B cell (primary cell): ENCODE measurements at places on chromosomes 12 and 14. TPM values are rescaled to one million over a fixed set of nuclear protein-coding genes. Genes with fewer than 3 reads are reported as not detected.
A peak's percentile ranks its signal among the peaks of the same experiment; 100 is the strongest.

DNA sequence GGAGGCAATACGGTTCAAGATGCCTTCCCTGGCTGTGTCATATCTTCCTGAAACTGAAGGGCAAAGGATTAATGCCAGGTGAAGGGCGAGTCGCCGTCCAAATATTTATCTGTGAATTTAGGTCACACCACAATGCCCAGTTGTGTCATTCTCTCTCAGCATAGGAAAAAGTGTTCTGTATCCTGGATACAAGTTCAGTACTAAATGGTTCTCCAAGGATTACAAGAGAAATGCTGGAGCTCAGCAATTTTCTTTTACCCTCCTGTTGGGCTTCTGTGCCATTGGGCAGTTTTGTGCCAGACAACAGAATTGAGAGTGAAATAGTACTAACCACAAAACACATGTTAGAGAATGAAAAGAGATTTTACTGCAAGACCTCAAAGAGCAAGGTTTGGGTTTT, 493.9 kb downstream of the EGLN3 start:
- no peaks in the 10 kb centered on the region for H3K36me3 ChIP-seq
- no peaks in the 10 kb centered on the region for H3K4me1 ChIP-seq
- no peak for DNase-seq
- H3K4me3 ChIP-seq, result no peak overlapping the region
- H3K27me3 ChIP-seq, result no peaks in the 10 kb centered on the region

DNA sequence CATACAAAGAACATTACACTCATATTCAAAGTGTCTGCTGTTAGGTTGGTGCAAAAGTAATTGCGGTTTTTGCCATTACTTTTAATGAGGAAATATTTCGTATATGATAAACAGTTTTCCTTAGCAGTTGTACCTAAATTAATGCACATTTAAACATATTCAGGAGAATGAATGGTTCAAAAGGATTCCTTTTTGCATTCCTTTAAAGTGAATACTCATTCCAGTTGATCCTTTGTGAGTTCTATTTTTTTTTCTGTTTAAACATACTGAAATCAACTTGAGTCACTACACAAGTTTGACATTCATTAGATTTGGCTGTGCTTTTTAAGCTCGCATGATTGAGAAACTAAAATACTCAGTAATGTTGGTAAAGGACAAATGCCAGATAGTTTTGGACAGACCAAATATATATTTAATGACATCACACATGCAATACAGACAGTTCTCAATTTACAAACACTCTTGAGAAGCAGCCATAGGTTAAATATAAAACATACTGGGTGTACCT, 13.8 kb upstream of the SLC38A2 start:
- no peak for DNase-seq
- no peaks in the 10 kb centered on the region for H3K36me3 ChIP-seq
- H3K27ac ChIP-seq, result peak overlapping the region; percentile 94
- H3K4me1 ChIP-seq, result peaks cover 68% of the 10 kb centered on the region
- no peaks in the 10 kb centered on the region for H3K27me3 ChIP-seq

- H3K36me3 ChIP-seq, result peaks cover 2% of the 10 kb centered on the region
- H3K4me3 ChIP-seq, result no peak overlapping the region
- no peaks in the 10 kb centered on the region for H3K4me1 ChIP-seq
- no peak for DNase-seq
- H3K27me3 ChIP-seq, result no peaks in the 10 kb centered on the region
These were observed 16.2 kb downstream of the LPCAT3 start for GRCh38 chr12:7001921-7002591.

GRCh38 chr12:46956451-46957035, 122.9 kb upstream of the PCED1B start:
- H3K27ac ChIP-seq, result no peak overlapping the region
- H3K36me3 ChIP-seq, result no peaks in the 10 kb centered on the region
- no peaks in the 10 kb centered on the region for H3K27me3 ChIP-seq

- H3K4me1 ChIP-seq, result peaks cover 21% of the 10 kb centered on the region
- H3K4me3 ChIP-seq, result no peak overlapping the region
- H3K36me3 ChIP-seq, result peaks cover 43% of the 10 kb centered on the region
- H3K27ac ChIP-seq, result no peak overlapping the region
These were observed 30.7 kb downstream of the DGLUCY start for GRCh38 chr14:91144425-91145145.

DNA sequence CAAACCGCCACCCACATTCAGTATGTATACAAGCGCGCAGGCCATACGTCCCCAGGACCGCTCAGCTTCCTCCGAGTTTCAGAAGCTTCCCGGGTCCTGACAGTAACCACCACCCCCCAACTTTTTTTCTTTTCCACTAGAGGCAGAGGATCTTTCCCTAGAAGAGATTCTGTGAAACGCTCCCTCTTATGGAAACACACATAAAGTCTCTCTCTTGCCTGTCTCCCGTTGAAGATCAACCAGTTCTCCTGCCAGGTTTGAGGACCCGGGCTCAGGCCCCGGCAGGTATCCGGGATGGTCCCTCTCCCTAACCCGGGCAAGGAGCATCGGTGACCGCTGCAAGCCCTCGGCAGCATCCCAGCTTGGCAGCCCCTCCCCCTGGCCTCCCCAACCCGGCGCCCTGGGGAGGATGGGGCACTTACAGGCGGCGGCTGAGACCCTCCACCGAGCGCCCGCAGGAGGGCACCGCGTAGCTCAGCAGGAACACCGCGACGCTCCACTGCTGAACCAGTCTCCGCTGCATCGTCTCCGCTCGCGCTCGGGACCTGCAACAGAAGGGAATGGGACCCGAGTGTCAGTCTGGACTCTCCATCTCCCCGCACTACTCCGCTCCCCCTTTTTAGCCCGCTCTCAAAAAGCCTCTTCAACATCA, 3.4 kb downstream of the PTHLH start:
- H3K27me3 ChIP-seq, result peaks cover 45% of the 10 kb centered on the region
- H3K4me1 ChIP-seq, result peaks cover 20% of the 10 kb centered on the region
- H3K27ac ChIP-seq, result no peak overlapping the region

GRCh38 chr14:35365130-35366055, 39.2 kb downstream of the NFKBIA start:
- no peak overlapping the region for H3K4me3 ChIP-seq
- H3K36me3 ChIP-seq, result no peaks in the 10 kb centered on the region
- no peaks in the 10 kb centered on the region for H3K27me3 ChIP-seq
- H3K27ac ChIP-seq, result no peak overlapping the region
- DNase-seq, result no peak

GRCh38 chr14:92577321-92577742, 63.8 kb downstream of the RIN3 start:
- H3K36me3 ChIP-seq, result peaks cover 7% of the 10 kb centered on the region
- peak; percentile 63 for DNase-seq
- peak overlapping the region; percentile 46 for H3K4me3 ChIP-seq
- peaks cover 48% of the 10 kb centered on the region for H3K4me1 ChIP-seq
- no peaks in the 10 kb centered on the region for H3K27me3 ChIP-seq

DNA sequence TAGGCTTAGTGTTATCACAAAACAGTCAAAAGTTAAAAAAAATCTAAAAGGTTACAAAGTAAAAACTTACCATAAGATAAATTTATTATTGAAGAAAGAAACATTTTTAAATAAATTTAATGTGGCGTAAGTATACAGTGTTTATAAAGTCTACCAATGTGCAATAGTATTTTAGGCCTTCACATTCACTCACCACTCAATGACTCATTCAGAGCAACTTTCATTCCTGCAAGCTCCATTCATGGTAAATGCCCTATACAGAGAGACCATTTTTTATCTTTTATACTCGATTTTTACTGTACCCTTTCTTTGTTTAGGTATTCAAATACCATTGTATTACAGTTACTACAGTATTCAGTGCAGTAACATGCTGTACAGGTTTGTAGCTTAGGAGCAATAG, 124.5 kb downstream of the ANO4 start:
- no peak for DNase-seq
- H3K4me3 ChIP-seq, result no peak overlapping the region
- no peaks in the 10 kb centered on the region for H3K4me1 ChIP-seq

GRCh38 chr12:124449623-124450375, 117.6 kb downstream of the NCOR2 start:
- no peak for DNase-seq
- H3K4me1 ChIP-seq, result peaks cover 27% of the 10 kb centered on the region
- no peaks in the 10 kb centered on the region for H3K36me3 ChIP-seq
- H3K27me3 ChIP-seq, result no peaks in the 10 kb centered on the region
- no peak overlapping the region for H3K27ac ChIP-seq

GRCh38 chr14:61512026-61512834, 183.1 kb upstream of the HIF1A start:
- H3K27me3 ChIP-seq, result no peaks in the 10 kb centered on the region
- peaks cover 37% of the 10 kb centered on the region for H3K4me1 ChIP-seq
- H3K36me3 ChIP-seq, result no peaks in the 10 kb centered on the region
- peak overlapping the region; percentile 39 for H3K27ac ChIP-seq
- no peak for DNase-seq

DNA sequence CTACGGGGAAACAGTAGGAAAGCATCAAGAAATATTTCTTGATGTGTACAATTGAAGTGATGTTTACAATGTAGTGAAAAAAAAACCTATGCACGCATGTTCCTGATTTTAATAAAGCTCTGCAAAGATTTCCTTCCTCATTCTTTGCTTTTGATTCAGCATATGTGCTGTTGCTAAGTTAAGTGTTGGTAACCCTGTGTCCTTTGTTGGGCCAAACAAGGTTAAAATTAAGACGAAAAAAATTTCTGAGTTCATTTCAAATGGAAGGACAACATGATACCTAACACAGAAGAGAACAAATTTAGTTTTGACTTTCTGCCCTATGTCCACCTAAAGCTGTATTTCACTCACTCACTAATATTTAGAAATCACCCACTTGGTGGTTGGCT, 62.8 kb downstream of the PPP2R5C start:
- H3K27me3 ChIP-seq, result no peaks in the 10 kb centered on the region
- no peaks in the 10 kb centered on the region for H3K36me3 ChIP-seq
- H3K27ac ChIP-seq, result peak overlapping the region; percentile 99
- H3K4me3 ChIP-seq, result peak overlapping the region; percentile 34
- peak; percentile 80 for DNase-seq

DNA sequence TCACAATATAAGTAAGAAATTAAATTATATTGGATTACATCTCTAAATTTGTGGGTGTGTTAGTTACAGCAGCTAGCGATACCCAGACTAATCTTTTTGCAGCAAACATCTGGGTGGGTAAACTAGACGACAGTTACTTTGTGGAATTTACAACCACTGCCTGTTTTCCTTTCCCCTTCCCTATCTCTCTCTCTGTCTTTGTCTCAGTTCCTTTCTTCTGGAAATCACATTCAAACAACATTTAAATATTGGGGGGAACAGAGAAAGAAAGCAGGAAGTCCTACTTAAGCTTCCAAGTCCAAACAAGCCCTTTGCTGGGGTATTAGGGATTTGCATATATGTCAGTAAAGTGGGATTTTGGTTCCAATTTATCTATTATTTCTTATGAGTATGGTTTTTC, 97.6 kb downstream of the WIF1 start:
- no peak for DNase-seq
- no peak overlapping the region for H3K4me3 ChIP-seq
- H3K27ac ChIP-seq, result no peak overlapping the region
- no peaks in the 10 kb centered on the region for H3K36me3 ChIP-seq
- H3K4me1 ChIP-seq, result no peaks in the 10 kb centered on the region

DNA sequence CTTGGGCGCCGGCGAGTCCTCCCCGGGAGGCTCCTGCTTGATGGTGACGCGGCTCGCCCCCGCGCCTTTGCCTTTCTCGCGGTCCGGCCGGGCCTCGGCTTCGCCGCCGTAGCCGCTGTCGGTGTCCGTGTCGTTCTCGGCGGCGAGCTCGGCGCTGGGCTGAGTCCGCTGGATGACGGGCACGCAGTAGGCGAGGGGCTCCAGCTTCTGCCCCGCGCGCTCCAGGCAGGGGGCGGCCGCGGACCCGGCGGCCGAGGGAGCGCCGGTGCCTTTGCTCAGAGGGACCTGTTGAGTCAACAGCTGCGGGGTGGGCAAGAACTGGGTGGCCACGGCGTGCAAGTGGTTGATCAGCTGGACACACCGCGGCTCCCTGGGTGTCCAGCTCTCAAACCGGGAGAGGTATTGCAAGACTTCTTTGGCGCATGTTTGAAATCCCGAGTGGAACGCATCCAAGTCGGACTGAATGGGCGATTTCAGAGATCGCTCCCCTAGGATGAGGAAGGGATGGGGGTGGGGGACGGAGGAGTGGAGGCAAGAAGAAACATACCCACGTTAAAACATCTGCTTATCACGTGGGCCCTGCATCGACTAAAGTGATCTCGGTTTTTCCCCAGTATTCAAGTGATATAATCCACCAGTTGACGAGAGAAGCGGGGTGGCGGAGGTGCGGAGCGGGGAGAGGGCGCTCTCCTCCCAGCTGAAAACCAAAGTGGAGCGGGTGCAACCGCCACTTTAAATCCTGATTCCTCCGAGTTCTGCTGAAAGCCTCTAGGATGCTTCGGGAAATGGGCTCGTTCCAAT, 2.0 kb downstream of the BHLHE41 start:
- peaks cover 60% of the 10 kb centered on the region for H3K4me1 ChIP-seq
- no peaks in the 10 kb centered on the region for H3K36me3 ChIP-seq
- H3K27me3 ChIP-seq, result peaks cover 14% of the 10 kb centered on the region
- peak overlapping the region; percentile 86 for H3K27ac ChIP-seq
- DNase-seq, result peak; percentile 84
- peak overlapping the region; percentile 51 for H3K4me3 ChIP-seq

DNA sequence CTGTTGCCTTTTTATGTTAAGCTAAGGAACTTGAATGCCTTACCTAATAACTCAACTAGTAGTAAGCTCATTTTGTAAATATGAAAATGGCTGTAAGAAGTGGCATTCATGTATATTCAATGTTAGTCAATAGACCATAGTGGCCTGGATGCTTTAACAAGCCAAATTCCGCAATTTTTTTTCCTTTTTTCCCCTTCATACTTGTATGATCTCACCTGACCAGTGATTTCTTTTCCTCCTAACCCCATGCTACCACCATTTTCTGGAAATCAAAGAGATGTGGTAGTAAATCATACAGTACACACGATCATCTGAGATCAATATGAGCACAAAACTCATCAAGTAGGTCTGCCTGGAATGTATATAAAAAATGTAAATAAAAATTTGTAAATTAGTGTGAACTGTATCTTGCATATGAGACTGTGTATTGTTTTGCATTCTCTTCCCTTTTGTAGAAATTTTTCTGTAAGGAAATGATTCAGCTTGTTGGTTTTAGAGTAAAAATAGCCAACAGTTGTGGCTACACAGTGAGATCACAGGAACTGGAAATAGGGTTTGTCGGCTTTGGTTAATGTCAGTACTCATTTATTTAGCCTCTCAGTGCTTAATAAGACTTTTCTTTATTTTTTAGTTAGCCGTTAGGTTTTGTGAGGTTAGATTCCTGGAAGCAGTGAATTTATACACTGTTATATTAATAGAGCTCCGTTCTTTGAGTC, 62.5 kb downstream of the ETNK1 start:
- H3K27ac ChIP-seq, result peak overlapping the region; percentile 55
- no peaks in the 10 kb centered on the region for H3K27me3 ChIP-seq
- peak; percentile 11 for DNase-seq
- H3K4me1 ChIP-seq, result peaks cover 11% of the 10 kb centered on the region
- H3K4me3 ChIP-seq, result no peak overlapping the region

The GPR132 gene
- 38.6 and 47.8 TPM in 2 replicates for polyA plus RNA-seq

The NFE2 gene
- 0.60 and 0.76 TPM in 2 replicates for polyA plus RNA-seq

The NDUFB1 gene
- 154 and 172 TPM in 2 replicates for polyA plus RNA-seq

The KRT75 gene
- not detected in 2 replicates for polyA plus RNA-seq

The FGD4 gene
- polyA plus RNA-seq, result 2.0 and 2.1 TPM in 2 replicates

The KRT4 gene
- not detected in 2 replicates for polyA plus RNA-seq

The SLC8A3 gene
- polyA plus RNA-seq, result 0.06 and 0.09 TPM in 2 replicates

The RGS6 gene
- polyA plus RNA-seq, result 0.04 and 0.07 TPM in 2 replicates

The LIN52 gene
- 3.9 and 4.6 TPM in 2 replicates for polyA plus RNA-seq

The ARHGDIB gene
- polyA plus RNA-seq, result 514 and 826 TPM in 2 replicates
